Activated T-helper 1 cell treated with anti-CD3 and anti-CD28 coated beads, Interleukin-2, amount 50 U/mL, for 16 hours (primary cell): ENCODE measurements at places on chromosomes 2 and 18.

GRCh38 chr2:97068074-97068473, 26.6 kb downstream of the FAHD2B start:
- no peak for DNase-seq

DNA sequence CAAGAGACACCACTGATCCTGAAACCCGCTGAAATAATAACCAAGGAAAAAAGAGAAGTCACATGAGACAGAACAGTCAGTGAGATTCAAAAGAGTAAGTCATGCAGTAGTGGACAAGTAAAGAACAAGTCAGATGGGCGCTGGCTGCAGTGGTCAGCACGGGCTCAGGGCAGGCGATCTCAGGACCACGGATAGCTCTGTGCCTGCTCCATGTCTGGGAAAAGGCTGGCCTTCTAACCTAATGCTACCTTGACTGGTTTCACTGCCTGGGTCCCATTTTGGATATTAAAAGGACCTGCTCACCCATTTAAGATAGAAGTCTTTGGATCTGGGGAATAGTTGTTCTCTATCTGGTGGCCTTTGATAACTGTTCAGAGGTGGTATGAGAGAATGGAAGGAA, 61.7 kb upstream of the LCLAT1 start:
- no peak for DNase-seq

- DNase-seq: no peak
These were observed 17.2 kb upstream of the NAPG start for GRCh38 chr18:10508591-10508990.

GRCh38 chr2:146659976-146660375, 1184.9 kb upstream of the ACVR2A start:
- no peak for DNase-seq

GRCh38 chr18:75694292-75694691, 266.8 kb upstream of the SMIM21 start:
- no peak for DNase-seq

DNA sequence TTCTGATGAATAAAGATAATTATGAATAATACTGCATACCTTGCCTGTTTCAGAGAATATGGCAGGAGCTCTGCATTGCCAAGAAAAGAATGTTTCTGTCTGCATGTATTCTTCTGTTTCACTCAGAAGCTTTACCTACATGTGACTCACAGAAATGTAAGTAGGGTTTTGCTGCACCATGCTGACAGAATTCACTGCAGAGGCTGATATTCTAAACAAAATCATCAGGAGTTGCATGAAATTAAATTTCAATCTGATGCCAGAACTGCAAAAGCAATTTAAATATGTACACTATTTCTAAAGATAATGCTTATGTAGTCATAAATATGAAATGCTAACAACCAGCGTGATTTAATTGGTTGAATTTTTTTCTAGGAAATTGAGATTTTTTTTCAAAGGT, 332.8 kb upstream of the FSHR start:
- no peak for DNase-seq

DNA sequence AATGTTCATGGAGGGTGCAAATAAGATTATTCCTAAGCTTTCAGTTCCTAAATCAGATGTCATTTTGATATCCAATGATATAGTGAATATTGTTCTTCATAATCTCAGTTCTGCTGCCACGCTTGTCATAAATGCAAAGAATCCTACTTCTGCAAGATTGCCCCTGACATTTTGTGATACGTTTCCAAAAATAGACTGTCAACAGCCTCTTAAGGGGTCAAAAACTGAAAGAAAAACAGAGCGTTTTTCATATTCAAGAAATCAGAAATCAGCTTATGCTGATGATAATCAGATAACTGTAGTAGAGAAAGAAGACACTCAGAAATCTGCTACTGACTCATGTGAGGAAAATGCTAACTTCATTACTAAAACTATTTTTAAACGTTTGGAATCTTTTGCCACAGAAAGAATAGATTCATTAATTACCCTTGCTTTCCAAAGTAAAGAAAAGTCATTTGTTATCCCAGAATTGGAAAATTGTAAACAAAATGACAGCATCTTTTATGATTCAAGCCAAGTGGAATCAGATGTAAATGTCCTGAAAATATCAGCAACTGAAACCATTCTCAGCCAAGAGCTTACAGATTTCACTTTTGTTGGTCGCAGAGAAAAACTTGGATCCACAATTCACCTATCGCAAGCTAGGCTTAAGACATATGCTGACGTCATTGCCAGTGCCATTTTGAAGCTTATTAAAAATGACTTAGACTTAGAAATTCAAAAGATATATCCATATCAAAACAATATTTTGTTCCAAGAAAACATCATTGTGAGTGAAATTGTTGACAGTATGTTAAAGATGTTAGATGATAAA, 55.1 kb downstream of the FSIP2 start:
- DNase-seq: no peak

DNA sequence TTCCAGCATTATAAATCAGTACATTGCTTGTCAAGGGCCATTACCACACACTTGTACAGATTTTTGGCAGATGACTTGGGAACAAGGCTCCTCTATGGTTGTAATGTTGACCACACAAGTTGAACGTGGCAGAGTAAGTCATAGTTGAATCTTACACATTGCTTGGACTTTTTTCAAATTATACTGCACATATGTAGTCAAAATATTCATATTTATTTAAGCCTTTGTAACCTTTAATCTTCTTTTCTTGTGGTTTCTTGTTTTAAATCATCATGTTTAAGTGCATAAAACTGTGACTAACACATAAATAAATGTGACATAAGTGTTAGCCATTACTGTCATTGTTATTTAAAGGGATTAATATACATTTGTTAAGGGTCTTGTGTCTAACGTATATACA, 52.1 kb upstream of the EPB41L5 start:
- no peak for DNase-seq

- no peak for DNase-seq
These were observed 38.8 kb downstream of the ANKMY1 start for GRCh38 chr2:240518981-240519380.

- DNase-seq: no peak
These were observed 242.3 kb upstream of the NOL4 start for GRCh38 chr18:34467058-34467457.
